ENCODE measurements at places on chromosomes 12 and 14.

GRCh38 chr14:95455246-95455645 lies 61.2 kb downstream of the SYNE3 start:
- no peak for DNase-seq

DNA sequence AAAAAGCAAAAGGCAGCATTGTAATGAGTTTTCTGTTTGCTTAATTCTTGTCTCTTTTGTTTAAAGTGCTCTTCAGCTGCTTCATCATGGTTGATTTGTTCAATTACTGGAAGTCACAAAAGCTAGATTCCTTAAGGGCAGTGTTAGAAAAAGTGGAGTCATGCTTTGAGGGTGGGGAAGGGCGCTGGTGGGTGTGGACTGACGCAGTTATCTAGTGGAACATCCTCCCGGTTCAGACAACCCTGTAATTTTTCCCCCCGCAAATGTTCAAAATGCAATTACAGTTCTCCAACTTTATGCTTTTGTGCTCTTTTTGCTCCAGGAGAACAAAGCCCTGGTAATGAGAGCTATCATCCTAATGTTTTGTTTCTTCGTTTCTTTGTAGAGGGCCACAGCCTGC lies 2.1 kb downstream of the AKAP6 start:
- DNase-seq: no peak

GRCh38 chr14:80982711-80983110 lies 27.3 kb downstream of the TSHR start:
- DNase-seq: no peak

- no peak for DNase-seq
These were observed 23.4 kb upstream of the ABCD2 start for GRCh38 chr12:39643052-39643451.

DNA sequence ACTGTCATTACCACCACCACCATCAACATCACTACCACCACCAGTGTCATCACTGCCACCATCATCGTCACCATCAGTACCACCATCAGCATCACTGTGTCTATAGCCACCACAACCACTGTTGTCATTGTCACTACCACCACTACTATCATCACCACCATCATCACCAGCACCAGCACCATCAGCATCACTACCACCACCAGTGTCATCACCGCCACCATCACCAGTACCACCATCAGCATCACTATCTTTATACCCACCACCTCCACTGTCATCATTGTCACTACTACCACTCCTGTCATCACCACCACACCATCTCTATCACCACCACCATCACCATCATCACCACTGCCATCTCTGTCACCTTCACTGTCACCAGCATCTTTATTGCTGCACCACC lies 60.6 kb downstream of the BEGAIN start:
- DNase-seq: no peak

GRCh38 chr12:88361493-88361892 lies 218.8 kb downstream of the KITLG start:
- no peak for DNase-seq

DNA sequence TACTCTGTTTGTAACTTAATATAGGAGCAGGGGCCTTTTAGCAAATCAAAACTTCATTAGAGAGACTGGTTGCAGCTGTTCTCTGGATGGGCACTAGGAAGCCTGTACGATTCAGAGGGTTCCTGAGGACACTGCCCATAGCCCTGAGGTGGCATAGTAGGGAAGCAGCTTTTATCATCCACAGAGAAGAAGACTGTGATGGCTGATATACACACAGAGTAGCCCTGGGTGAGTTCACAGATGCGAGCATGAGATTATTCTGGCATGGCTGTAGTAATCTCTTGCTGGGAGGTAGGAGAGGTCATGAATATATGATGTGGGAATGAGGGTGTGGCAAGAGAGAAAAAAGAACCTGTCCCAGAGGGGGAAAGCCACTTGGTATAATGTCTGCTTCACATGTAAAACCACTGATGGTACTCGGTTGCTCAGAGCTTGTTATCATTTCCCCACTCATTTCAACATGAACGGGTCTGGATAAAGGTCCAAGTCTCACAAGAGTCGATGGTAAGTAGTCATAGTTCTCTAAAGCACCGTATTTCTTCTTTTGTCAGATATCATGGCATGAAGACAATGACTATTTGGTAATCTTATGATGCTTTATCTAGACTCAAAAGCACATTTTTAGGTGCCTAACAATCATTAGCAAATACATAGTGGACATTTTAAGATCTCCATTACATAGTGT lies 52.0 kb downstream of the PEBP1 start:
- no peak for DNase-seq

DNA sequence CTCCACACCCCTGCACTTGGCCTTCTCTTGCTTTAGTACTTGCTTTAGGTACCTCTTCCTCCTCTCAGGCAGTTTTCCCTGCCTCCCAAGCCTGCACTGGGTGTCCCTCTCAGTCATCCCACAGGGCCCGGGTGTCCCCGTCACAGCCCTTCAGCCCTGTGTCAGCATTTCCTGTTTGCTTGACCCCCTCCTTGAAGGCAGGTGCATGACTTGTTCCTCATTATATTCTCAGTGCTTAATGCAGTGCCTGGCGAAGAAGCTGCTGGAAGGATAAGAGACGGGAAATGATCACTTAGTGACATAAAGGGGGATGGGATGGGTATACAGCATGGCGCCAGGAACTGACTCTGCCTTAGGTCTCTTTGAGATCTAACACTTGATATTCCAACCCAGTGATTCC lies 61.5 kb downstream of the IQSEC3 start:
- DNase-seq: no peak

DNA sequence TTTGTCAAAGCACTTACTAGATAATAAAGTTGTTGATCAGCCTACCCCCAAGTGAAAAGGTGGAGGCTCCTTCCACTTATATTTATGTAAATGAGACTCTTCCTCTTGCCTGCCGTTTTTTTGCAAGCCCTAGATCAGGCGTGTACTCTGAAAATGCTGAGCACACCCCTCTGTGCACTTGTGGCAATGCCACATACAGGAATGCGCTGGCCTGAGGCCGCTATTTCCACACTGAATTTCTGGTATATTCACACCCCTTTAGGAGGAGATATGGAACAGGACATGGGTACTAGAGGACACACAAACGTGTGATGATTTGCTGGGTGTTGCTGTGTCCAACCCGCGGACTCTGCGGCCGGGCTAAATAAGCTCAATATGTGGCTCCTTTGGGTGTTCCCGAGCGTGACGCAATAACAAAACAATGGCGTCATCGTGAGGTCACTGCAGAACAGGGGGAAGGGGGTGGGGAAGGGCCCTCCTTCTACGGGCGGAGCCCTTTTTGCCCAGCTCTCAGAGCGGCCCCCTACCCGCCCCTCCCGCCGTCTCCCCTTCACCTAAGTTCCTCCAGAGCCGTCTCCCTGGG lies 554 bp upstream of the TSPAN31 start:
- peak; percentile 48 for DNase-seq

- no peak for DNase-seq
These were observed 44.9 kb downstream of the DDX11 start for GRCh38 chr12:31118347-31119191.

- no peak for DNase-seq
These were observed 34.4 kb upstream of the MANSC4 start for GRCh38 chr12:27814411-27814810.

DNA sequence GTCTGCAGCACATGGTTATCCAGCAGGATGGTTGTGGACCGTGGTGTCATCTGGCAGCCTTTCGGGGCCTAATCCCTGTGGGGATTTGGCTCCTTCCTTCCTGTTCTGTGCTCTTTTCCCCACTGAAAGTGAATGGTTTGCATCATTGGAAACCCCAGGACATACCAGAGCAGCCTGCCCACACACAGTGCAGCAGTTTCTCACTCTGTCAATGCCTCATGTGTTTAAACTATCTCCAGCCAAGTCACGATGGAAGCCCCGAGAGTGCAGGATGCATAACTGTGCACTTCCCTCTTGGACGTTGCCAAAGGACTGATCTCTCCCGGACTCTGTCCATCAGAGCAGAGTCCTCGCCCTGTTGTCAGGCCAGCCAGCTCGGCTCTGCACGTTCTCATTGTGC lies 29.0 kb upstream of the AMN start:
- DNase-seq: no peak

DNA sequence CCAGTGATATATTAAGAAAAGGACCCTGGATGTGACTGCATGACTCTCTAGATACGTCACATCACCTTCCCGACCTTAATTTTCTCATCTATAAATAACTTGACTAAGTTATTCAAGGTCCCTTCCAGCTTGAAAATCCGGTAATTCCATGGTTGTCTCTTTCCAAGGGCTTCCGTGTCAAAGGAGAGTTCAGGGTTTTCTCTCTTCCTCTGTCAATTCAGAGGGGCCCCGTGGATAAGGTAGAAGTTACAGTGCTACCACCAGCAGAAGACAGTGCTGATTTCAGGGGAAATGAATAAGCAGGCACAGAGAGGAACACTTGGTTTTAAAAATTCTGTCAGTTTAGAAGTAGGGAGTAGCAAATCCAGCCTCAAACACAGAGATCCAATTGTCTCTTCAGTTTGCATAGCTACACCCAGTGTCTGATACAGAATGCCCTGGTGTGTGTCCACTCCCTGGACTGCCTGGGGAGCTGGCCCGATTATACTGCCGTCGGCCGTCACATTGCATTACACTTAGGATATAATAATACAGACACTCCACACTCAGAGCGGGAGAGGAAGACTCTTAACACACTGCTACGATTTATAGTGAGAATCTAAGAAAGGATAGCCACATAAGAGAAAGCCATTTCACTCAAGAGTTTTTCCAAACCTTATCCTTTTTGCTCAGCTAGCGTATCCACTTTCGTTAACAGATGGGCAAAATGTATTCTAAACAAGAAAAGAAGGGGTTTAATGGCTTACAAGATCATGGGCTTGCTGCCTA lies 54.7 kb upstream of the GTF2A1 start:
- DNase-seq: no peak

GRCh38 chr12:109167781-109168180 lies 51.4 kb downstream of the ACACB start:
- DNase-seq: no peak

DNA sequence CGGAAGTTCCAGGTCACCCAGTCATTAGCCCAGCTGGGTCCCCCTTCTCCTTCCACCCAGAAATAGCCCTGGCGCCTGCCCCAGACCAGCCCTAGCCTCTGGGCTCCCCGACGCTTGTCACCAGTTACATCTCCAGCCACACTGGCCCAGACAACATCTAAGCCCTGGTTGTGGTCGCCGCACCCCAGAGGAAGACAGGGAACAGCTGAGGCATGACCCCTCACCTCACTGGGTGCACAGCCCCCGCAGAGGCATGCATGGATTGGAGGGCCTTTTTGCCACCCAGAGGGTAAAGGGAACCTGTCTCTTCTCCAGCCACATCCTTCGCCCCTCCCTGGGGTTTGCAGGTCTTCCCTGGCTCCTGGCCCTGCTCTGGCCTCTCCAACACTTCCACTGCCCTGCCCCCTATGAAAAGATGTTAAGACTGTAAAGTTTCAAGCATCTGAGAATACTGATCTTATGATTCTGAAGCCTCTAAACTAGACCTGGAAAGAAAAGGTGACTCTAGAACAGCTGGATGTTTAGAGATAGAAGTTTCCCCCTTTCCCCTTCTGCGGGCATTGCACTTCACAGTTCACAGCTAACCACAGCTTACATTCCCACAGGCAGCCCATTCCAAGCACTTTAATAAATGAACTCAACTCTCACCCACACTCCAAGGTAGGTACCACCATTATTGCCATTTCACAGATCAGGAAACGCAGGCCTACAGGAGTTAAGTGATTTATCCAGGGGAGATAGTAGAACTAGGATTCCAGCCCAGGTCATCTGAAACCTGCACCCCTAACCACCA lies 14.7 kb downstream of the TMEM119 start:
- no peak for DNase-seq

DNA sequence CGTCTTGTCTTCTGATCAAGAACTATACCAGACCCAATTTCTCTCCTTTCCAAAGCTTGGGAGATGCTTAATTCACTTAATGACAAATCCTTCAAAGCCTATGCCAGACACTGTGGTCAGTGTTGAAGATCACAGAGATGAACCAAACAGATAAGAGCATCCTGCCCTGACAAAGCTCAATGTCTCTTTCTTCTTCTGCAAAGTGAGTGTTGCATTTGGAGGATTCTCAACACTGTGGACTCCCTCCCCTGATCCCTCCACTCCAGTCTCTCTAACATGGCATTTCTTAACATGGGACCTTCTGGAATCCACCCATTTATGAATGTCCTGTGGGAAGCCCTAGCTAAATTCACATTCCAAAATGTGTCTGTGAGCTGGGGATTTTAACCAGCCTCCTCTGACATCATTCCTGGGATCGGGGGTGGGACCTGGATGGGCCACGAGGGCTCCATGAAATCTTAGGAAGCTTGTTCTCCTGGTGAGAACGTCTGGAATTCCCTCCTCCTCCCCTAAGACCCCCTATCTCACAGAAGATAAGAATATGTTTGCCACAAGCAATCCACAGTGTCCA lies 20.3 kb downstream of the SYNE3 start:
- no peak for DNase-seq

- DNase-seq: no peak
These were observed 21.7 kb downstream of the BICDL1 start for GRCh38 chr12:120010661-120011230.

- DNase-seq: peak; percentile 6
These were observed 28.1 kb upstream of the TBC1D30 start for GRCh38 chr12:64796205-64796845.

DNA sequence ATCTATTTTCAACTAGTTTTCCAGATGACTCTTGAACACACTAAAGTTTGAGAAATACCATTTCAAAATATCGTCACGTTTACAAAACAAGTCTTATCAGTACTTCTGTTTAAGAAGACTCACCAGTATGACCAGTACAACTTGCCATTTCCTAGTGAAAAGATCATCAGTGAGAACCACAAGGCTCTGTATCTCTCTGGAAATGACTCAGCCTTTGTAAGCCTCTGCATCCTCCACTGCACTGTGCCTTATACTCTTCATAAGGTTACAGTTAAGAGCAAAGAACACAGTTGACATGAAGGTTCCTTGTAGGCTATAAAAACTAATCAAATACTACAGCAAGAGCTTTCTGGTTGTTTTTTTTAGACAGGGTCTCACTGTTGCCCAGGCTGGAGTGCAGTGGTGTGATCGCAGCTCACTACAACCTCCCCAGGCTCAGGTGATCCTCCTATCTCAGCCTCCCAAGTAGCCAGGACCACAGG lies 5.7 kb upstream of the VTI1B start:
- DNase-seq: no peak
